ENCODE measurements at places on chromosomes 4 and X. TPM values are rescaled to one million over a fixed set of nuclear protein-coding genes. Genes with fewer than 3 reads are reported as not detected.

- peak; percentile 59 for DNase-seq
Measured at GRCh38 chr4:148795156-148795864, 353.1 kb upstream of the NR3C2 start.

DNA sequence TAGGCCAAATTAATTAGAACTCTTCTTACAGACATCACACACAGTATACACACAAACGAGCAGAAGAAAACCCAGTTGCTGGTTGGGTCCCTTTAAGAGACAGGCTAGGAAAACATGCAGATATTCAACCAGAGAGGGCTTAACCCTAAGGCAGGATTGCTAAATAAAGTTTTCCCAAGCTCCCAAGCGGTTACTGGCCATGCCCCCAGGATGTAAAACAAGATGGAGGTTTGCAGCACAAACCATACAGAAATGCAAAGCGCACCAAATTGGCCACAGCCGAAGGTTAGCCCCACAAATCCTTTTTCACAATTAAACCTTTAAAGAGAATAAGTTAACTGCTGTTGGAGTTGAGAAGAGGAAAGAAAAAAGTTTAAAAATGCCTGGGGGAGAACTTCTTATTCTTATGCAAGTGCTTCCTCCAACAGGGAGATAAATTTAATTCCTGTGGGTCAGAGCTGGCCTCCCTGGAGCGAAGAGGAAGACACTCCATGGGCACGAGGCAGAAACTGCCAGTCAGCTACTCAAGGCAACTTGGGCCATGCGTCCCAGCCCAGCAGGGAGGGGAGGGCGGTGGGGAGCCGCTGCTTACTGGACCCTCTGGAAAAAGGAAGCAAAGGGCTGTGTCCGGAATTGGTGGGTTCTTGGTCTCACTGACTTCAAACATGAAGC lies 167.6 kb upstream of the ARSJ start:
- DNase-seq: no peak

- DNase-seq: no peak
Measured at GRCh38 chrX:42269186-42269585, 345.8 kb upstream of the CASK start.

DNA sequence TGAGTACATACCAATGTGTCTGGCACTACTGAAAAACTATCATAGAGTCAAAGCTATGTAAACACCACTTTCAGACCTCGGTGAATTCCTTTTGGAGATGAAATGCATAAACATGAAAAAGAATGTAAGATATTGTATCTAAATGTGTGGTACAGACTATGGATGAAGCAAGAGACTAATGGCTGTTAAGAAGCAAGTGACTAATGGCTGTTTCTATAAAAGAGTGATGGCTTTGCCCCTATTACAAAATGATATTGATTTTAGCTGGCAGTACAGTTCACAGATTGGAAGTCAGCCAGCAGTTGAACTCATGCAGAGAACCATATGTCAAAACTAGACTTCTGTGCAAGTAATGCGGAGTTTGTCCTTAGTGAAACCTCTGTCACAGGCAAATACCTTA lies 359.3 kb downstream of the GRXCR1 start:
- peak; percentile 5 for DNase-seq

GRCh38 chr4:2259036-2259540 lies 2.8 kb downstream of the MXD4 start:
- DNase-seq: no peak

GRCh38 chrX:150460781-150461180 lies 97.7 kb downstream of the MAMLD1 start:
- DNase-seq: no peak

DNA sequence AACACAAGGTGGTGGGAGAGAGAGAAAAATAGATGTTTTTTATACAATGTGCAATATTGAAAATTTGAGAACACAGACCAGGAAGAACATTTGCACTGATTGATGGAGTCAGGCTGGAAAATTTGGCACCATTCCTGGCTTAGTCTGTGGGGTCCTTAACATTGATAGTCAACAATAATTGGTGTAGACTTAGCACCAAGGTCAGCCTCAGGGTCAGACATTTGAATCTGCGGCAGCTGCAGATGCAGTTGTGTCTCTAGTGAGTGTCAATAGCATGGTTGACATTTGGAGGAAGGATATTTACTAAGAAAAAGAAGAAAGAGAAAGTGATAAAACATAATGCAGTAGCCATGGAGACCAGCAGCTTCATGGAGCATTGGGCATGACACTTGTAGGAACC lies 31.5 kb upstream of the GLRA3 start:
- DNase-seq: no peak

GRCh38 chr4:38567457-38567856 lies 96.5 kb upstream of the KLF3 start:
- no peak for DNase-seq

GRCh38 chrX:130887376-130887775 lies 15.6 kb downstream of the ENOX2 start:
- no peak for DNase-seq

- no peak for DNase-seq
Measured at GRCh38 chr4:146105464-146105863, 70.1 kb upstream of the LSM6 start.

GRCh38 chr4:154741922-154742850 lies 1.6 kb upstream of the LRAT start:
- DNase-seq: peak; percentile 32

DNA sequence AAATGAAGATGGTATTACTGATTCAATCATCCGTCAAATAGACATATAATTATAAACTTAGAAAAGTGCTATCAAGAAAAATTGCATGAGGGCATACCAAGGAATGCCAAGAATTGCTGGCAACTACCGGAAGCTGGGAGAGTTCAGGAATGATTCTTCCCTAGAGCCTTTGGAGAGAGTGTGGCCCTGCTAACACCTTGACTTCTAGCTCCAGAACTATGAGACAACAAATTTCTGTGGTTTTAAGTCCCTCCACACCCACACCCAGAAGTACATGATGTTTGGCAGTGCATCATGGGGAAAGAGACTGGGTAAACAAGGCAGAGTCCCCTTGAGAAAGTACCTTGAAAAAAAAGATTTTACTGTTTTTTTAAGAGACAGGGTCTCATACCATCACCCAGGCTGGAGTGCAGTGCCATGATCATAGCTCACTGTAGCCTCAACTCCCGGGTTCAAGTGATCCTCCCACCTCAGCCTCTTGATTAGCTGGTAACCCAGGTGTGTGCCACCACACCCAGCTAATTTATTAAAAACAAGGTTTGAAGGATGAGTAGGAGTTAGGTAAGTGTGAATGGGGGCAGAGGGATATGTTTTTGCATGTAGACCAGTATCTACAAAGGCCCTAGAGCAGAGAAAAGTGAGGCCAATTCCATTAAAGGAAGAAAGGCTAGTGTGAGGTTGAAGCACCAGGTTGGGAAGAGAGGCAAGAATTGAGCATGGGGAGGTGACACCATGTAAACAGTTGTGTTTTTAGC lies 53.1 kb downstream of the GSX2 start:
- DNase-seq: no peak

DNA sequence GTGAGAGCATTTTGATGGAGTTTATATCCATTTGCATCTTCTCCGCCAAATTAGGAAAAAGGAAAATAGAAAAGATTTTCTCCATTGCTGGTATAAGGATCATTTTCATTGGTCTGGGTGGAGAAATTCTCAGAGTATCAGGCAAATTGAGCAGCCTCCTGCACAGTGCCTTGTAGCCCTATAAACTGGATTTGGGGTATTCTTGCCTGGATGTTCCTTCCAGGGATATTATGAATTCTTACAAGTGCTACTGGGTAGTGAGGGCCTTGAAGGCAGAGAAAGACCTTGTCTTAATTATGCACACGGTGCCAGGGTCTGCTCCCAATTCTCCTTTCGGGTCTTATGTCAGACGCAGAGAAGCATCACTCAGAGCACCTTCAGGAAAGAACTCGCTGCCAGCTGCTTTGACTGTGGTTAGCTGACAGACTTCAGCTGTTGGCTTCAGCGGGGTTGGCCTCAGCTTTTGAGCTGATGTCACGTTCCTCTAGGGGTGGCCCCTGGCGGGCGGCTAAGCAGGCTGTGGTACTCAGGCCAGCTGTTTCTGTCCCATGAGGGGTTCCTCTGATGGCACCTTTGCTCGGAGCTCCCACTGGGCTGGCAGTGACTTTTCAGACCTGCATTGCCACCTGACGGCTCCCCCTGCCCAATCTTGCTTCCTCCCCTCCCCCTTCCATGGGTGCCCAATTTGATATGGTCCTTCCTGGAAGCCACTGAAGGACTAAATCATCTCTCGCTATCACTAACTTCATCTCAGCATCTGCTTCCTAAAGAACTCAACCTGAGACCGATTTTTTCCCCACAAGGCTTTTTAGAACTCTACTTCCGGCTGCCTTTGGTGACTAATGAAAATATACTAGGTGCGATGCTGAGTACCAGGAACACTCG lies 519.5 kb downstream of the BCOR start:
- DNase-seq: no peak

DNA sequence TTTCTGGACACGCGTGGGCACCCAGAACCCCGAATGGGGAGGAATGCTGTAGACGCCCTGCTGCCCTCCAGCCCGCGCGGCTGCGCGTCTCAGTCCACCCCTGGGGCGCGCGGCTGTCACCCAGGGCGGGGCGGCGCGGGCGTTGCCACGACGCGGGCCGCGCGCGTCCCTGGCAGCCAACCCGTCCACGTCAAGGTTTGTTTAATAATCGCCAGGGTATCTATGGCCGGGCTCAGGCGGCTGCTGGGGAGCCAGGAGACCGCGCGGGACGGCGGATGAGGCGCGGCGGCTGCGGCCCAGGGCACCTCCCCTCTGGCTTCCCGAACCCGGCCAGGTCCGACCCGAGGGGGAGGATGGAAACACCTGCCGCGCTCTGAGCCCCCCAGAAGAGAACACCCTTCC lies at the start of gene SPATA18:
Gene SPATA18, plus strand, starts transcription at position 92 of the 402 bp plus-strand sequence. CDS start 401 bp downstream, outside the sequence.
- DNase-seq: peak; percentile 71

- DNase-seq: no peak
Measured at GRCh38 chrX:143240658-143241057, 214.9 kb downstream of the SPANXN4 start.

DNA sequence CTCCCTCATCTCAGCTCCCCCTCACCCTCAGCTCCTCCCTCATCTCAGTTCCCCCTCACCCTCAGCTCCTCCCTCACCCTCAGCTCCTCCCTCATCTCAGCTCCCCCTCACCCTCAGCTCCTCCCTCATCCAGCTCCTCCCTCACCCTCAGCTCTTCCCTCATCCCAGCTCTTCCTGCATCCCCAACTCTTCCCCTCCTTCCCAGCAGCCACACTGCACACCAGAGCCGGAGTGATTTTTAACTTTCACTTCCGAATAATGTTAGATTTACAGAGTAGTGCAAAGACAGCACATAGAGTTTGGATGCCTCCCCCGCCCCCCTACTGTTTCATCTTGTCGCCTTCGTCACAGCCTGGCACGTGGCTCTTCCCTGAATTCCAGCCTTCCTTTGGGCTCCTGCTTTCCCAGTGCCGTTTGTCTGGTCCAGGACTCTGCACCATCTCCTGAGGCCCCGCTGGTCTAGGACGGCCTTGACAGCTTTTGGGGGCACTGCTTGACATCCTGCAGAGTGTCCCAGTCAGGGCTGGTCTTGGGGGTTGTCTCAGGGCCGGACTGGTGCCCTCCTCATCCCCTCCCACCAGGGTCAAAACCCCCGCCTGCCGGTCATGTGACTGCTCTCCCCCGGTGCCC lies 110.2 kb downstream of the FAM53A start:
- no peak for DNase-seq

LRRC66 gene
- total RNA-seq: 0.87 TPM

NLGN3 gene
- 1.6 TPM for total RNA-seq

MSANTD1 gene
- 0.08 TPM for total RNA-seq

ADH1A gene
- total RNA-seq: 39.0 TPM

FAM13A gene
- 54.5 TPM for total RNA-seq
